ENCODE measurements at places on chromosomes 11 and 22. TPM values are rescaled to one million over a fixed set of nuclear protein-coding genes. Genes with fewer than 3 reads are reported as not detected.

Gene PNPLA3
- 0.52 TPM for total RNA-seq

Gene TYR
- not detected for total RNA-seq

Gene DDI1
- not detected for total RNA-seq

Gene NRXN2
- not detected for total RNA-seq

Gene TSPAN32
- not detected for total RNA-seq

Gene OR10G7
- not detected for total RNA-seq

Gene FXYD2
- total RNA-seq, result not detected
